GM04504 (cell line): ENCODE measurements at places on chromosomes 12 and 14.

DNA sequence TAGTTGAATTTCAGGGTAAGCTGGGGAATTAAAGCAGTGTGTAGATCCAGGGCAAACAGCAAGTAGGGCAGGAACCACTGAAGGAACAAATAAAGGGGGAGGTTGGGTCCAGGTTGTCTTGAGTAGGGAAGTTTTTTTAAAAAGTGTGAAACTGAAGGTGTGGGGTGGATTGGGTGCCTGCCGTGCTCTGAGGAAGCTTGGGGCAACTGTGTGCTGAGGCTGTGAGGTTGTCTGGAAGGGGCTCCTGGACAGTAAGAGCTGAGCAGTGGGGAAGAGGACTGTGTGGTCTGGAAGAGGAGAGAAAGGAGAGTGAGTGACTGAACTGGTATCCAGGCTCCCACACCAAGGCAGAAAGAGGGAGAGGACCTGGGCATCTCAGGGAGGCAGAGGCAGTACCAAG lies 10.9 kb upstream of the GPR162 start:
- DNase-seq, result no peak

DNA sequence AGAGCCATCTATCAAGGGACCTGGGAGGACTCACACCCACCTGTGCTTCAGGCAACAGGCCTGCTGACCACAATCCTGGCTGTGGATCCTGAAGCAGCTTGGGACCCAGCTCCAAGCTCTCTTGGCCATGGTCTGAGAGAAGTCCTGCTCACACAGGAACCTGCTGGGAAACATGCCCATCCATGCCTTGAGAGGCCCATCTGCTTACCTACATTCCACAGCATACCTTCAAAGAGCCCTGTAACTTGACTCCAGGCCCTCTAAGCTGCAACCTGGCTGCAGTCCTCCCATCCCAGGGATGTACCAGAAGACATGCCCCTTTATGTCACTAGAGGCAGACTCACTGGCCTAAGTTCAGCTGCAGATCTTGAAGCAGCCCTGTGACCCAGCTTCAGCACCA lies 61.7 kb upstream of the AMIGO2 start:
- no peak for DNase-seq

DNA sequence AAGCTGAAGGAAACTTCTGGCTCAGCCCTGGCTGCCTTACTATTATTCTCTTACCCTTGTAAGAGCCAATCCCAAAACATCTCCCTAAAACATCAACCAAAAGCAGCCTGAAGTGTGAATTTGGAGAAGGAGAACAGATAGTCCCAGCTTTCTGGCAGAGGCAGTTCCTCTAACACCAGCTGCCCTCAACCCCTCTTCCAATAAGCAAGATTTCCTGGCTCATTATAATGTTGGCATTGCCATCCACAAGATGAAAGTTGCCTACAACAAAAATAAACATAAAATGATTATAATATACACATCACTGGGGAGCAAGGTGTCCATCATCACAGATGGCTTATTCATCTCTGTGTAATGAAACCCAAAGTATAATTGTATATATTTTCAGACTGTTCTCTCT lies 352.5 kb upstream of the CCDC196 start:
- DNase-seq, result no peak

DNA sequence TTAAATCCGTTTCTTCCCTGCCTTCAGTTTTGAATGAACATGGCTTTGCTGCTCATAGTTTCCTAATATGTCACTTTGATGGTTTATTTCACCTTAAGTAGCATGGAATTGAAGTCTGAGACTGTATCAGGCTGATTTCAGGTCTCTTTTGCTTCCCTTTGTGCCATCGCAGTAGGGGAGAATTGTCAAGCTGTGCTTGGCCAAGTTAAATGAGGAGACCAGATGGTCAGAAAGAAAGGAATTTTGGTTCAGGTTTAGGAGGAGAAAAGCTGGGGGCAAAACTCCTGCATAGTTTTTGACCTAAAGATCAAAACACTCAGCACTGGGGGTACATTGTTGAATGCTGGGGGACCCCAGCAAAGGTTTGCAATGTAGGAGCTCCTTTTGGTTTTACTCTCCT lies 398.4 kb downstream of the NUAK1 start:
- DNase-seq, result no peak

GRCh38 chr14:84272290-84272721 lies 1257.6 kb upstream of the FLRT2 start:
- no peak for DNase-seq

DNA sequence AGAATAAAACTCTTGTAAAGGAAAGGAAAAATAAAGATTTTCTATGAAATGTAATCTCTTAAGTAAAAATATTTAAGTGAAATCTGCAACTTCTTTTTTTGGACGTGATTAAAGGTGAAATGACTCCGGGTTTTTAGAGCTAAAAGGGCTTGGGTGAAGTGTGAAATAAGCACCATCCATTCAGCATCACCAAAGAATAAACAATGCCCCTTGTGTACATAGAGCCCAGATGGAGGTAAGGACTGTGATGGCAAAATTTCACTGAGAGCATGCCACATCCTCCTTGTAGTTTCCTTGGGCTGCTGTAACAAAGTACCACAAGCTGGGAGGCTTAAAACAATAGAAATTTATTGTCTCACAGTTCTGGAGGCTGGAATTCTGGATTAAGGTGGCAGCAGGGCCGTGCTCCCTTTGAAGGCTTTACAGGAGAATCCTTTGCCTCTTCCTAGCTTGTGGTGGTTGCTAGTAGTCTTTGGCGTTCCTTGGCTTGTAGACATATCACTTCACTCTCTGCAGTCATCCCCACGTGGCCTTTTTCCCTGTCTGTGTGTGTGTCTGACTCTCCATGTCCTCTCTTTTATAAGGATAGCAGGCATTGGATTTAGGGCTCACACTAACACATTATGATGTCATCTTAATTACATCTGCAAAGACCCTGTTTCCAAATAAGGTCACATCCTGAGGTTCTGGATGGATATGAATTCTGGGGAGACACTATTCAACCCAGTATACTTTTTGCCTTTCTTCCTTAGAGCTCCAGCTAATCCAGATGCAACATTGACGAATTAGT lies 24.2 kb downstream of the ZNF664 start:
- no peak for DNase-seq

DNA sequence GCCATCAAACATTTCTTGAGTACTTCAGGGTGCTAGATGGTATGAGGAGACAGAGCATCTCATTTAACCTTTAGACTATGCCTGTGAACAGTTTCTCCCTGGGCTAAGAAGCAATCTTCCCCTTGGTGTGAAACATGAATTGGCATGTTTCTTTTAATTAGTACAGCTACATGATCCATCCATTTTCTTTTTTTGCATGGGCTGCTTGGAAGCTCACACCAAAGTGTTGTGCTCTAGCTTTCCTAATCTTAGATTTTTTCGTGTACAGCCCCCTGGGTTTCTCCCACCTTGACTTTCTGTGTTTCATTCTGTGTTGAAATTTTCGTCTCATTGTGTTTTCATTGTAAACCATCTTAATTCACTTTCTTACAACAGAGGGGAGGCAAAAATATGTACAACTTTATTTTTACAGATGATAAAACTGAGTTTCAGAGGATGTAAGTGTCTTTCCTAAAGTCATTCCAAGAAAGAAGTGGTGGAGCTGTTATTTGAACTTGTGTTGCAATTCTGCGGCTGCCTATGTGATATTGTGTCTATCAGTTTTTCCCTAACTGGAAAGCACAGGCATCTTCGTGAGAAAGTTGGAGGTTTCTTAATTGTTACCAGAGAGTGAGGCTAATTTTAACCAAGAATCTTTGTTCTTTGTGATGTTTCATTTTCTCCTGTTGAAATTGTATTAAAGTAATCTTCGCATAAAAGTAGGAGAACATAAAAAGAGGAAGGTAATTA lies 64.5 kb downstream of the DAAM1 start:
- DNase-seq, result peak; percentile 57
